Stimulated activated CD4-positive, alpha-beta T cell treated with anti-CD3 and anti-CD28 coated beads, TNF-alpha, amount 100 ng/mL, for 1 hour (primary cell): ENCODE measurements at places on chromosomes 16 and 17.

DNA sequence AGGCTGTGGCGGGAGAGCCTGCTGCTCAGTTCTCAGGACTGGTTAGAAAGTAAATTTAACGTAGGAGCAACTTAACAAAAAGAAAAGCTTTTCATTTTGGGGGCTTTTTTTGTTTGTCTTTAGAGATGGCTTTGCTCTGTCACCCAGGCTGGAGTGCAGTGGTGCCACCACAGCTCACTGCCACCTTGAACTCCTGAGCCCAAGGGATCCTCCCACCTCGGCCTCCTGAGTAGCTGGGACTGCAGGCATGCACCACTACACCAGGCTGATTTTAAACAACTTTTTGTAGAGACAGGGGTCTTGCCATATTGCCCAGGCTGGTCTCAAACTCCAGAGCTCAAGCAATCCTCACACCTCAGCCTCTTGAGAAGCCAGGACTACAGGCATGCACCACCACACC is 205.0 kb downstream of the RPTOR start:
- no peak for DNase-seq

GRCh38 chr16:65601781-65602180 is 479.9 kb upstream of the CDH11 start:
- DNase-seq = no peak

DNA sequence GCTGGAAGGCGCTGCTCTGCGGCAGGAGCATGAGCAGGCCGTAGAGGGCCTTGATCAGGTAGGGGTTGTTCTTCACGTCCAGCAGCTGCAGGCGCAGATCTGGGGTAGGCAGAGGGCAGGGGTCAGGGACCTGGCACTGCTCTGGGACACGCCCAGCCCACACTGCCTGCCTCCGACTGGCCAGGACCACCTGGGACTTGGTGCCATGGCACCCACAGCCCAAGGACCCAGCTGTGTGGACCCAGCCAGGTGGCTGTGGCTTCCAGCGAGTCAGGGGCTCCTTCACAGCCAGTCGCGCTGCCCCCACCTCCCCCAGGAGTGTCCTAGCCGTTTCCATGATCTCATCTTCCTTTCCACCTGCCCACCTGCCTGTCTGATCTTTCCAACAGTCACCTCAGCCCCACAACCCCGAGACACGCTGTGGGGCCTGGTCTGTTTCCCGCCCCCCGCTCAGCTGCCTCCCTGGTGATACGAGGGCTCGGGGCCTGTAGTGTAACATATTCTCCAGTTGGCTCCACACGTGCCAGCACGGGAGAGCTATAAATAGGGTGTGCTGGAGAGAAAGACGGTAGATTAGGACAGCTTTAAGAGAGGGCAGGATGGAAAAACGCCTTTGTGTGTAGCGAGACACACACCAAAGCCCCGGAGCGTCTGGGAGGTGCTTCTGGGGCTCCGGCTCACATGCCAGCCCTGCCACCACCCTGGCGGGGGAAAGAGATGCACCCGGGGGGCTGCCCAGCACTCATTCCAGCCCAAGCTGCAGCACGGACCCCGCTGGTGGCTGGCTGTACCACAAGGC is 7.2 kb upstream of the MTSS2 start:
- DNase-seq = no peak

- DNase-seq = no peak
Observed at GRCh38 chr16:12976496-12976895, 75.1 kb downstream of the SHISA9 start.

DNA sequence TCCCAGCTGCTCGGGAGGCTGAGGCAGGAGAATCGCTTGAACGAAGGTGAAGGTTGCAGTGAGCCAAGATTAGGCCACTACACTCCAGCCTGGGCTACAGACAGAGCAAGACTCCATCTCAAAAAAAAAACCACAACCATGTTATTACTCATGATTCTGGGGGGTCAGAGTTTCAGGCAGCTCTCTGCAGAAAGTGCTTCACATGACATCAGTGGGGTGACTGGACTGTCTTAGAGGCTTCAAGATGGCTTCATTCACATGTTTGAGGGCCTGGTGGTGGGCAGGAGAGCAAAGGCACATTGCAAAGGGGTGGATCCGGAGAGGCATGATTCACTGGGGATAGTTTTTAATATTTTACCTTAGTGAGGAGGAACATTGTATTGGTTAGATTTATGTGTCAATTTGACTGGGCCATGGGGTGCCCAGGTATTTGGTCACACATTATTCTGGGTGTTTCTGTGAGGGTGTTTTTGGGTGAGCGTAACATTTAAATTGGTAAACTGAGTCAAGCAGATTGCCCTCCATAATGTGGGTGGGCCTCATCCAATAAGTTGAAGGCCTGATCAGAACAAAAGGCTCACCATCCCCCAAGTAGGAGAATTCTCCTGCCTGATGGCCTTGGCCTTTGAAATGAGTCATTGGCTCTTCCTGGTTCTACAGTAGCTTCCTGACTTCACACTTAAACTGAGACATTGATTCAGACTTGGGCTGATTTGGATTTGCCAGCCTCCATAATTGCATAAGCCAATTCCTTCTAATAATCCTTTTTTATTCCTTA is 109.8 kb downstream of the GOSR1 start:
- DNase-seq = no peak

GRCh38 chr16:36336-36984 is 16.9 kb downstream of the POLR3K start:
- DNase-seq = no peak

- DNase-seq = no peak
Observed at GRCh38 chr16:368388-369158, 1.8 kb downstream of the MRPL28 start.

DNA sequence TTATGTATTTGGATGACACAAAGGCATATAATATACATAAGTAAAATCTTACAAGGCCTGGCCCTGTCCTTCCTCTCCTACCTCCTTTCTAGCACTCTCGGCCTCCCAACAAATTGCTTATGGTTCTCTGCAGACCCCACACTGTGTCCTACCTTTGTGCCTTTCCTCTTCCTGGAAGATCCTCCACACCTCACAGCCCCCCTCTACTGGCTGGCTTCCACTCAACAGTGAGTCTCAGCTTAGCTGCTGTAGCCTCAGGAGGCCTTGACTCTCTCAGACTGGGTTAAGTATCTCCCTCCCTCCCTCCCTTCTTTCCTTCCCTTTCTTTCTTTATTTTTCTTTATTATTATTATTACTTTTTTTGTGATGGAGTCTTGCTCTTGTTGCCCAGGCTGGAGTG is 8.3 kb upstream of the SLC52A1 start:
- DNase-seq = no peak

DNA sequence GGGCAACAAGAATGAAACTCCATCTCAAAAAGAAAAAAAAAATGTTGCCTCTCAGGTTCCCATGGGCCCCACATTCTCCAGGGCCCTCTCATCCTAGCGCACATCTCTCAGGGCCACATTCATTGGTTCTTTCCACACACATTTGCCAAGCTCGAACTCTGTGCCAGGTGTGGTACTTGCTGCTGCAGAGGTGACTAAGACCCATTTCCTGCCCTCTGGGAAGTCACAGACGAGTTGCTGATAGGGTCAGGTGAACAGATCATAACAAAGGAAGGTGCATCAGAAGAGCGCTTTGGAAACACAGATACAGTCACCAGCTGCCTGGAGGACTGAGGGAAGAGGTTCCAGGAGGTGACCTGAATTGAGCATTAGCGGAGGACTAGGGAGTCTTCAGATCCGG is 1.0 kb downstream of the GSDMA start:
- DNase-seq = no peak

DNA sequence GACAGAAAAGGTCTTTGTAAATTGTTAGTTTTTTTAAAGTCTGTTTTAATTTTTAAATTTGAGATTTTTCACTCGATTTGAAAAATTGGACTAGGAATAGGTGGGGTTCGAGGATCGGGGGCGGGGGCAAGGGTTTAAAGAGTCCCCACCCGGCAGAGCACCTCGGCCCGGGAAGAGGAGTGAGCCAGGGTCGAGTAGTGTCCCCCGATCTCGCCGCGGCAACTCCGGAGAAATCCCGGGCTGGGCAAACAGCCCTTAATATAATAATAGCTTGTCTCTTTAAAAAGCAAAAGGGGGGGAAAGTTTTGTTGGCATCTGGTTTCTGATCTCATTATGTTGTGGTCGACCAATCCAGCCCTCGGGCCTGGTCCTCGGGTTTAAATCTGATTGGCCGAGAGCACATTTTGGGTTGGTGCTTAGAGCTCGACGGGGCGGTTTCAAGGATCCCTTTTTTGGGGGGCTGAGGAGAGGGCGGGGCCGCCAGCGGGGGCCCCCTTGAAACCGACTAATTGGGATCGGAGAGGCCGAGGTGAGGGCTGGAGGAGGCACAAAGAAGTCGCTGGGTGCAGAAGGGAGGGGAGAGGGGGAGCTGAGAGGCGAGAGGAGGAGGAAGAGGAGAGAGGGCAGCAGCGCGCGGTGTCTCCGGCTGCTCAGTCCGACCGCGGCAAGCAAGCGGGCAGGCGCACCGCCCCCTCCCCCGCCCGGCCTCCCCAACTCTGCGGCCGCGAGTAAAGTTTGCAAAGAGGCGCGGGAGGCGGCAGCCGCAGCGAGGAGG is at the start of gene FZD2:
TSS of gene FZD2 (plus strand) at position 653 of the 775 bp plus-strand sequence. CDS start 205 bp downstream, outside the sequence.
- no peak for DNase-seq

GRCh38 chr16:88070989-88071625 is 119.9 kb downstream of the BANP start:
- DNase-seq = no peak

GRCh38 chr16:52469091-52469490 is 77.9 kb downstream of the TOX3 start:
- DNase-seq = no peak

GRCh38 chr17:57396511-57396921 is 140.2 kb downstream of the MSI2 start:
- DNase-seq = no peak

DNA sequence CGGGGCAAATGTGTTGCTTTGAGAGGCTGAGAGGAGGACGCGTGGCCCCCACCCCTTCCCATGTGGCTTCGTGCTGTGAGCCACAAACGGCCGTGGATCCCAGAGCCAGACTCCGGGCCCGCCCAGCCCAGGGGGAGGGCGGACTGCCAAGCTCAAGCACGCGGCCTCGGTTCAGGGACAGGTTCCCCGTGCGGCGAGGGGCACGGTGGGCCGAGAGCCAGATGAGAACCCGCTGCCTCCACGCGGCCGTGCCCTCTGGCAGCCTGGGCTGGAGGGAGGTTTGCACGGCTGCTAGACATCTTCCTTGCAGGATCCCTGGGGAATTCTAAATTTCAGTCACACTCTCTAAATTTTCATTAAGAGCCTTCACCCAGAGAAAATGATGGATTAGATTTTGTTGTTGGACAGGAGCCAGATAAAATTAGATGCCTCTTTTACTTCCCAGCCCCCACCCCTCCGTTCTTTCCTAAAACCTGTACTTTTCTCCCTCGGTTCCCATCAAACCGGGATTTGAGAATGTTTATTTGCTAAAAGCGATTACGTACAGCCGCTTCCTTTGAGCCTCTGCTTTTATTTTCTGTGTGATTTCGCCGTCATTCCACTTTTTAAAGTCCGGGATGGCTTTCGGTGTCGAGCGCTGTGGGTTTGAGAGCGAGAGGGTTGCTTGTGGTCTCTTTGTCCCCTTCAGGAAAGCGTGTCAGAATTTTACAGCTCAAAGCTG is 25.0 kb upstream of the GNG13 start:
- DNase-seq = no peak

DNA sequence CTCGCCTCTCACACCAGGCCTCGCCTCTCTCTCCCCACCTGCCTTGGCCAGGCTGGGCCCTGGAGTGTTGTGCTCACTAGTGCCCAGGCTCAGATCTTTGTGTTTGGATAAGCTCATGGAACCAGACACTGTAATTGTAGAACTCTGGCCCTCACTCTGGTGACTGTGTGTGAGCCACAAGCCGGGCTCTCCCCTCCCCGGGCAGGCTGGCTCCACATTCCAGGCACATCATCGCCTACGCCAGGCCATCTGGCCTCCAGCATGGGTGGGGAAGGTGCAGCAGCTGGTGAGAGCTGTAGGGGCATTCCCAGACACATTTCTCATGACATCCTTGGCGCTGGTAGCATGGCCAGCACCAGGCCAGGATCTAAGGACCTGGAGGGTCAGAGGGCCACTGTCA is 202.3 kb downstream of the RAB11FIP4 start:
- no peak for DNase-seq
